Osteocyte (in vitro differentiated cells): ENCODE measurements at places on chromosomes 5 and 9.

GRCh38 chr5:102958481-102959011, 161.4 kb downstream of the GIN1 start:
- no peak for DNase-seq

GRCh38 chr9:120778758-120779157, 14.5 kb downstream of the FBXW2 start:
- DNase-seq, result no peak

DNA sequence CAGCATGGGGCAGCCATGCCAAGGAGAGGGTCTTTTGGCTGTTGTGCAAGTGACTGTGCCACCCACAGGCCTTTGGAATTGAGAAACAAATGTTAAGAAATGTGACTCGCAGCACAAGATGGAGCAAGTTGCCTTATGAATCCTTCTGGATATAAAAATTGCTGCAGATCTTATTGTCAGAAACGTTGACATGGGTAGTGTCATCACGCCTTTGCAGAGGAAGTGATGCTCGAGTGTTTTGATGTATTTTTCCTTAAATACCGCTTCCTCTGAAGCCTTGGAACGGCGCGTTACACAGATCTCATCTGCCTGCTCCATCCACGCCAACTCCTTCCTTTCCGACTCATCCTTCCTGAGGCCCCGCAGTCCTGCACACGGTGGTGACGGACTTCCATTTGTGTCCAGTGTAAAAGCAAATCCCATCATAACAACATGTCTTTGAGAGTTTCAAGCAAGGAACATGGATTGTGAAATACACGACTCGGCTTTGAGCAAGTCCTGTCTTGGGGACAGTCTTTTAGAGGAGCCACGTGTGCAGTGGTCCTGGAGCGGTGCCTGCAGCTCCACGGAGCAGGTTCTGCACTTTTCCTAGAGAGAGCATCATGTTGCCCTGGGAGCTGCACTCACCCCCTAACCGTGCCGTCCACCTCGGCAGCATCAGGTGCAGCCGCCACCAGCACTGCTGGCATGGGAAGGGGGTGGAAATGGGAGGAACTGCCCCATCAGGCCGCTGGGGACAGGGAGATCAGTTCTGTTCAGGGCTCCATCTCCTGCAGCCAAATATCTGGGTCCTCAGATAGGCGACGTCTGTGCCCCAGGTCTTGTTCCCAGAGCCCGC, 15.1 kb downstream of the ROPN1L start:
- DNase-seq, result no peak

- DNase-seq, result no peak
Measured at GRCh38 chr9:93119953-93120845, 13.9 kb downstream of the NINJ1 start.

DNA sequence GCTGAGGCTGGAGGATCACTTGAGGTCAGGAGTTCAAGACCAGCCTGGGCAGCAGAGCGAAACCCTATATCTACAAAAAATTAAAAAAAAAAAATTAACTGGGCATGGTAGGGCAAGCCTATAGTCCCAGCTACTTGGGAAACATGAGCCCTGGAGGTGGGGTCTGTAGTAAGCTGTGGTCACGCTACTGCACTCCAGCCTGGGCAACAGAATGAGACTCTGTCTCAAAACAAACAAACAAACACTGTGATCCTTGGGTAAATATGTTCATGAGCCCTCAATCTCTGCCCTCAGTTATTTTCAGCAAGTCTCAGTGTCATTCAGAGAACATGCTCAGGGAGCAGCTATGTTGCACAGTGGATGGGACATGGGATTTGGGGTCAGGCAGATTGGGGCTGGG, 76.2 kb downstream of the PTTG1 start:
- no peak for DNase-seq

DNA sequence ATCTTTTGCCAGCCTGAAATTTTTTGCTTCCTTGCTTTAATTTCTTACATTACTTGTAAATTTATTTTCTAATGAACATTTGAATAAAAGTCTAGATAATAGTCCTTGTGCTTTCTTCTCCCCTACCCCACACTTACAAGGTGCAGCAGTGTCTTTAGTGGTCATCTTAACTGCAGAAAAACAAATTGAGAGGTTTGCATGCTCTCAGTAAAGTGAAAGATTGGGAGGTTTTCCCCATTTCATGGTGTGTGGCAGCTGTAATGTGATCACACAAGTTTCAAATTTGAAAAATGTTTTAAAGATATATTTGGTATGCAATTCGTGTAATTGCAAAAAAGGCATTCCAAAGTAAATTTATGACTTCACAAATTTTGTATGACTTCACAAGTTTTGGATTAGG, 14.7 kb downstream of the APC start:
- no peak for DNase-seq

DNA sequence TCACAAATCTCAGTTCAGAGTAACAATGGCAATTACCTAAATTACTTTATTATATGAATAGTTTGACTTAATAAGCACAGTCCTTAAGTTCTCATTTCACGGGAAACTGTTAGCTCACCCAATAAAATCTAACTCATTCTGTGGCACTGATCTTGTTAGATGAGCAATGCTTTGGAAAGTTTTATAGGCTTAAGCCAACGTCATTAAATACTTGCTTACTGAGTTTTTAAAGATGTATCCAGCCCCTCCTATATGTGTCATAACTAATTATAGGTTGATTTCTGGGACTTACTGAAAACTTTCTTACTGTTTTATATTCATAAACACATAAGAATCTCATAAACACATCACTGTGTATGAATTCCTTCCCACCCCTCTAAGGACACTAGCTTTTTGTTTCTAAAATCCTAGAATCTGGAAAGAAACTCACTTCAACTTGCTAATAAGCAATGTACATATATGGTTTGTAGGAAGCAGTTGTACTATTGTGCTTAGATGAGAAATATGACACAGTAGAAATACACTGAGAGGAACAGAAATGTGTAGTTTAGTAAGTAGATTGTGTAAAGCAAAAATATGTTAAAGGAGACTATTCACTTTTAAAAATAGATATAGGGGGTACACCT, 14.1 kb upstream of the MARCOL start:
- no peak for DNase-seq

GRCh38 chr9:70260606-70261005, 1.8 kb downstream of the SMC5 start:
- DNase-seq, result no peak

DNA sequence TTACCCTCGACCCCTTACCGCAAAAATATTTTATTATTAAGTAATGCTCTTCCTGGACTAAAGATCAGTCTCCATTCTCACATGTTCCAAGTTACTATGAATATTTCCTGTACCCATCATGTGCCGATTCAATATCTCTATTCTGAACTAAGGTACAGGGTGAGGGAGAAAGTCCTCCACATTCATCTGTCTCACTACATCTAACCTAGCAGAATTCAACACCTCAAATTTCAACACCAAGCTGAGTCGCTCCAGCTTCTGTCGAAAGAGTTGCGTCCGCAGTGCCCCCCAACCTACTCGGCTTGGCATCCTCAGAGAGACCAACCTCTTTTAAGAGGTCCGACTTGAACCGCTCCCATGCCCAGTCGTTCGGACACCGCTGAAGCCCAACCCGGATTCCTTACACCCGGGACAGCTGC, 1.0 kb downstream of the CERT1 start:
- DNase-seq, result no peak

GRCh38 chr9:114154600-114155102, 686 bp upstream of the COL27A1 start:
- DNase-seq, result no peak

- DNase-seq, result no peak
Measured at GRCh38 chr5:60959156-60959555, 14.2 kb downstream of the NDUFAF2 start.

DNA sequence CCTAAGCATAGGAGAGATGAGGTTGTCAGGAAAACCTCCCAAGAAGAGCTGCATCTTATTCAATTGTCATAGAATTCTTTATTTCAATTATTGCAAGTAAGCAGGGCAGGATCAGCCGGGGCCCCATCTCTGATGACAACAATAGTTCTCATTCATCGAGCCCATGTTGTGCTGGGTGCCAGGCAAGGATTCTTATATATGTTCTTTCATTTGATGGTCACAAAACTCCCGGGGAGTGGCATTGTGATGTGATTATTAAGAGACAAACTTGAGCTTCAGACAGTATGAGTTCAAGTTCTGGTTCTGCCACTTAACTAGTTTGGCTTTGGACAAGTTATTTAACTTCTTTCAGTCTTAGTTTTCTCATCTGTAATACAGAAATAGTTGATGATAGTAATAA, 8.5 kb downstream of the FUBP3 start:
- DNase-seq, result no peak

GRCh38 chr5:93723005-93723404, 18.4 kb downstream of the POU5F2 start:
- DNase-seq, result no peak

DNA sequence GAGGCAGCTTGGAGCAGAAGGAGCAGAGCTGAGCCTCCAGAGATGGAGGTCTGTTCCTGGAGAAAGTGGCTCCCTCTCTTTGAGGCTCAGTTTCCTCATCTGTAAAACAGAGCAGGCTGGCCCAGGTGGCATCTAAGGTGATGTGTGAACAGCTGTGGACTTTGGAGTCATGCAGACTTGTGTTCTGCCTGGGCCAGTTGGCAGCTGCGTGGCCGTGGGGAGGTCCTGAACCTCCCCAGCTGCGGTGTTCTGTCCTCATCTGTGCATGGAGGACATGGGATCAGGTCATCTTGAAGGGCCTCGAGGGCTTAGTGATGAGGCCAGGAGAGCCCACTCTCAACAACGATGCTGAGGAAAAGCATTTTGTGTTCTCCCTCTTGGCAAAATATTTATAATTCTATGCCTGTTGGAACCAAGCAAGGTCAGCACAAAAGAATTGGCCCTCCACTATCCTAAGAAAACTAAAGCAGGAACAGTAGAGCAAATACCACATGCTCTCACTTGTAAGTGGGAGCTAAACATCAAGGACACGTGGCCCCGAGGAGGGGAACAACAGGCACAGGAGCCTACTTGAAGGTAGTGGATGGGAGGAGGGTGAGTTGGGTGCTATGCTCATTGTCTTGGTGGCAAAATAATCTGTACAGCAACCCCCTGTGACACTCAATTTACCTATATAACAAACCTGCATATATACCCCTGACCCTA, 63.2 kb upstream of the COL15A1 start:
- no peak for DNase-seq

- no peak for DNase-seq
Measured at GRCh38 chr9:84478996-84479395, 138.4 kb upstream of the SLC28A3 start.

DNA sequence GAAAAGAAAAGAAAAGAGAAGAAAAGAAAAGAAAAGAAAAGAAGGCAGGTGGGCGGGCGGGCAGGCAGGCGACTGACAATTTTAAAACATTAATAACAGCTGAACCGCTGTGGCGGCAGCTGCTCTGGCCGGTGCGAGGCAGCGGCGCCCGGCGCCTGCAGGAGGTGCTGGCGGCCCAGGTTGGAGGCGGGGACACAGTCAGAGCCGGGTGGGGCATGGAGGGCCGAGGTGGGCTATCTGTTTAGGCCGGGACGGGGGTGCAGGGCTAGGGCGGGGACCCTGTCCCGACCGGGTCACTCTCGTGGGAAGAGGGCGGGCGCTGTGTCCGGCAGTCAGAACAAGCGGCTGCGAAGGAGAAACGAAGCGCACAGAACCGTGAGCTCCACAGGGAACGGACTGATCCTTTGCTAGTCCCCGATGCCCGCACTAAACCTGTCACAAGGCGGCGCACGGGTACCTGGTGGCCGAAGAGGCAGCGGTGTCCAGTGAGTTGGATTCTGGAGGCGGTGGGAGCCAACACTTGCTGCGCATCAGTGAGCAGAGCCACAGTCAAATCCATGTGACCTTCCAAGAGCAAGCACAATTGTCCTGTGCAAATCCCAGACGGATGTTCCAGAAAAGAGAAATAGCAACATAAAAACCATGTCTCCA, 13.6 kb upstream of the ALDOB start:
- peak; percentile 90 for DNase-seq

DNA sequence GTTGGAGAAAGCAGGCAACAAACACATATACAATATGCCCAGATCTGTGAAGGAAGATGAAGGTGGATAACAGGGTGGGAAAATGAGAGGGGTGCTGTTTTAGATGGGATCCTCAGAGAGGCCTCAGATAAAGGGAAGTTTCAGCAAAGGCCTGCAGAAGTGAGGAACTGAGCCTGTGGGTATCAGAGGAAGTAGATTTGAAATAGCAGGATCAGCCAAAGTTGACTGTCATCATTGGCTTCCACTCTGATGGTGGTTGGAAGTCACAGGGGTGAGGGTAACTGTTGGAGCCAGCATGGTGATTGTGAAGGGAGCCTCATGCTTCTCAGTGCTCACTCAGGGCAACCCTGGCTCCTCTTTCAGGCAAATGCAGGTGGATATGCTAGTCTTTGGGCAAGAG, 607.2 kb upstream of the CLINT1 start:
- no peak for DNase-seq

GRCh38 chr5:65047225-65047624, 278.5 kb downstream of the CWC27 start:
- no peak for DNase-seq

DNA sequence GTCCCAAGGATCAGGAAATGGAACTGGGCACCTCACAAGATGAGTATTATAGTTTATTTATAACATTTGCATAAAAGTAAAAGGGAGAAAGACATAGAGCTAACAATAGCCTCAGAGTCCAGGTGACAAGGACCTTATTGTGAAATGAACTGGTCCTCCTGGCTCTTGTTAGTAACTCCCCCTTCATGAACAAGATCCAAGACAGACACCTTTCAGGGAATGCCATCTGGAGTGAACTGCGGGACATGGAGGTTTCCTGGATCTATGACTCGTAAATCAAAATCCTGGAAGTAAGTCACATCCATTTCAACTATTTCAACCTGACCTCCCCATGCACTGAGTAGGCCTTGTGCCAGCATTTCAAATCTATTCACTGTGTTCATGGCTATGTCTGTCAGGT, 129.5 kb upstream of the GAS1 start:
- no peak for DNase-seq

GRCh38 chr5:13766236-13766635, 178.3 kb downstream of the DNAH5 start:
- no peak for DNase-seq

- no peak for DNase-seq
Measured at GRCh38 chr5:95380103-95380628, 11.0 kb upstream of the FAM81B start.

- DNase-seq, result no peak
Measured at GRCh38 chr5:17487174-17487512, 10.9 kb upstream of the TAF11L2 start.

GRCh38 chr9:113290052-113290607, 13.0 kb downstream of the RNF183 start:
- DNase-seq, result no peak

- no peak for DNase-seq
Measured at GRCh38 chr9:7507566-7508270, 291.9 kb downstream of the DMAC1 start.

DNA sequence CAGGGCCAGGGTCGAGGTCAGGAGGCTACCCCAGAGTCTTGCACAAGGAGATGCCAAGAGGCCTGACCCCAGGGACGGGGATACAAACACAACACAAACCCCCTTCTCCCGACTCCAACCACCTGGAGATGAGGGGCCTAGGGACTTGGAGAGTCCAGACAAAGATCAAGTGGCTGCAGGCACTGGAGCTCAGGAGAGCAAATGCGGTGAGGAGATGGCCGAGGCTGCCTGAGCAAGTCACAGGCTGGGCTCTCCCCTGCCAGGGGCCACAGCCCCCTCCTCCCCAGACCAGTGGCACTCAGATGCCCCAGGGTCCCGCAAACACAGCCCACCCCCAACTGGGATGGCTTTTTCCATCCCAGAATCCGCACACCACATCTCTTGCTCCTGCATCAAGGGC, 15.8 kb downstream of the SH3GLB2 start:
- DNase-seq, result no peak
